Activated CD4-positive, alpha-beta T cell treated with anti-CD3 and anti-CD28 coated beads, Interleukin-2, amount 50 U/mL, for 1 hour (primary cell): ENCODE measurements at places on chromosomes 12 and 14.

DNA sequence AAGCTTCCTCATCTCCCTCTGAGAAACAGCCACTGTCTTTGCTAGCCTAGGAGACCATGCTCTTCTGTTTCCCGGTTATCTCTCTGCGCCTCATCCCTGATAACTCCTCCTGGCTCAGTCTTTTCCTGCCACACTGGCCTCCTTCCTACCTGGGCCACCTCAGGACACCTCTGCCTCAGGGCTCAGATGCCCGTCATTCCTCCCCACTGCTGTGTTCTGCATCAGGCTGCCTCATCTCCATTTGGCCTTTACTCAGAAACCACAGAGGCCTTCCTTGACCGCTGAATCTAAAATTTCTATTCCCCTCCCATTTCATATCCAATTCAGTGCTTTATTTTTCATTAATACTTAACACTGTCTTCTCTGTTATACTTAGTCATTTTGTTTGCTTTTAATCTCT lies 311.0 kb upstream of the RGS6 start:
- no peak for DNase-seq

DNA sequence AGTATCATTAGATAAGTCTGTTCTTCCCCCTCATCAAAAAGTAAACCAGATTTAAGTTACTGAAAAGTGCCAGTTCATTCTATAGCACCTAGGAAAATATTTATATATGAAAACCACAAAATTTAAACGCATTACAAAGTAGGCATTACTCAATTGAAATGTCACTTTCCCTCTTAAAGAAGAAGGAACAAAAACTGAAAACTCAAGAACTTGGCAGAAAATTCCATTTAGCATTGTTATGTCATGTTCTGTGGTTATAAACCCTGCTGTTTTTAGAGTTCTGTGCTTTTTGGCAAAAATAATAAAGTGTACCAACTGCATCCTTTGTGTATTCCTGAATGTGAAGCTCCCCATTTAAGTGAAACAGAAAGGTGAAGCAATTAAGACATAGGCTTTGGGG lies 3.6 kb downstream of the FGD4 start:
- no peak for DNase-seq

GRCh38 chr12:121637231-121637914 lies 11.0 kb downstream of the ORAI1 start:
- DNase-seq, result peak; percentile 27

DNA sequence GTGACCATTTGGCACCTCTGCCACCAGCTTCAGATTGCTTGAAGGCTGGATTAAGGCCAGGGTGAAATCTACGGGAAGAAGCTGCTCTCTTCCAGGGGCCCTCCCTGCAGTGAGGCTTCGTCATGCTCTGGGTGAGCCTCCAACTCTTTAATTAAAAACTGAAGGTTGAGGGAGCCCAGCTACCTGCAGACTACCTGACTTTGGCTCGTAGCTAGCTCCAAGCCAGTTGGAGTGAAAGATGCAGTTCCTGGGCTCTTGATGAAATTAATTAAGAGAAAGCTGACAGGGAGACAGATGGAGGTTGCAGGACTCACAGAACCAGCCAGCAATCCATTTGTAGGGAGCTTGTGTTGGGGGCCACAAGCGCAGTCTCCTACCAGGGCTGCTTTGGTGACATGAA lies 168.5 kb upstream of the SFSWAP start:
- DNase-seq, result no peak

DNA sequence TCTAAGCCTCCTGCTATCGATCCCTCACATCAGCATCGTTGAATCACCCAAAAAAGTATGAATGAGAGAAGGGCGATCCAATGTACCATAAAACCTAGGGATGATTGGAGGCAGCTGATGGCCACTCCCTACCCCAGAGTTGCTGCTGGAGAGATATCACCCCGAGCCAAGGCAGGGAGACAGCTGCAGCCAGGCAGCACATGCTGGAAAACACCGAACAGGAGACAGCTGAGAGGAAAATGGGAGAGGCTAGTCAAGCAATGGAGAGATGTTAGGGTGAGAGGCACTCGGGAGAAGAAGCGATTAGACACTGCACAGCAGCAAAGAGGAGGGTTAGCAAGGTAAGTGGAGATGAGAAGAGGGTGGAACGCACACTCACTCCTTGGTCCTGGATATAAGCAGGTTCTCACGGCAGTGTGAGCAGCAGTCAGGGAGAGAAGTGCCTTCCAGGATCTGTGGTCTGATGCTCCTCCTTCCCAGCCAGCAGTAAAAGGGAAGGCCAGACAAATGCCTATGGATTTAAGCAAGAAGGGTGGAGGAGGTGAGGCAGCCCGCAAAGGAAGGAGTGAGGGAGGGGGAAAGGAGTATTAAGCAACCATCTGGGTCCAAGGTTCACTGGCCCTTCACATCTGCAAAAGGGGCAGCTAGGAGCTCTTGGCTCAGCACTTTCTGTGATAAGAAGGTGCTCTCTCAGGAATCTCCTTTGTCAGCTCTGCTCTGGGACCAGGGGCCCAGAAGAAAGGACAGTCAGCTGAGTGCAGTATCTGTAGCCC lies at the start of gene SLC7A7:
SLC7A7 (minus strand) TSS at position 495 of the 773 bp plus-strand sequence. CDS start 2,037 bp downstream, outside the sequence.
- no peak for DNase-seq

- DNase-seq, result no peak
Measured at GRCh38 chr14:85534458-85535293, 4.7 kb downstream of the FLRT2 start.

DNA sequence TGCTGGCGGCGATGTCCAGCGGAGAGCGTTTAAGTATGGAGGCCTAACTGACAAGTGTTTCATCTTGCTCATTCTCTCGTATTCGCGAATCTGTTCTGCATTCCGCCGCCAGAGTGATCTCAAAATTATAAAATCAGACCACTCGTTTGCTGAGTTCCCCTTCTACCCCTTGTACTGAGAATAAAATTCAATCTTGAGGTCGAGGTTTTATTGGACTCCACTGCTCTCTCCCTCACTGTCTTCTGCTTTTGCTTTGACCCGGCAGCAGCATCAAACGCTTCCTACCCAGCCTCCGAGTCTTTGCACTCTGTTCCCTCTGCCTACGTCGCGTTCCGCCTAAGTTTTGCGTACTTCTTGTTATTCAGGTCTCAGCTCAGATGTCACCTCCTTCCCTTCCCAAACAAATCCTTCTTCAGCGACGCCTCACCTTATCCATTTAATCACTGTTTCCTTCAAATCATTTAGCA lies 462 bp downstream of the KNTC1 start:
- DNase-seq, result peak; percentile 23

DNA sequence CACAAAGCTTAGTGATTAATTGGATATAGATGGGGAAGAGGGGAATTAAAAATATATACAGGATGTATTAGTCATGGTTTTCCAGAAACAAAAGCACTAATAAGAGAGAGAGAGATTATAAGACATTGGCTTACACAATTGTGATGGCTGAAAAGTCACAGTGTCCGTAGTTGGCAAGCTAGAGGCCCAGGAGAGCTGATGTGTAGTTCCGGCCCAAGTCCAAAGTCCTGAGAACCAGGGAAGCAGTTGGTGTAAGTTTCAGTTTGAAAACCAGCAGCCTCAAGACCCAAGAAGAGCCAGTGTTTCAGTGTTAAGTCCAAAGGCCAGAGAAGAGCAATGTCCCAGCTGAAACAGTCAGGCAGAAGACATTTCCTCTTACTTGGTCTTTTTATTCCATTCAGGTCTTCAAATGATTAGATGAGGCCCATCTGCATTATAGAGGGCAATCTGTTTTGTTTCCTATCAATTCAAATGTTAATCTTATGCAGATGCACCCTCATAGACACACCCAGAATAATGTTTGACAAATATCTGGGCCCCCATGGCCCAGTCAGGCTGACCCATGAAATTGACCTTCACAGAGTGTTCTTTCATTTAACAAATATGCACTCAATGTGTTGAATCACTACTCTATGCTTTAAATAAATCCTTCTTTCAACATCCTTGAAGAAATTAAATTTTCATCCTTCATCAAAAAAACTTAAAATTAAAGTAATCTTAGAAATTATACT lies 67.2 kb upstream of the DIO2 start:
- no peak for DNase-seq

DNA sequence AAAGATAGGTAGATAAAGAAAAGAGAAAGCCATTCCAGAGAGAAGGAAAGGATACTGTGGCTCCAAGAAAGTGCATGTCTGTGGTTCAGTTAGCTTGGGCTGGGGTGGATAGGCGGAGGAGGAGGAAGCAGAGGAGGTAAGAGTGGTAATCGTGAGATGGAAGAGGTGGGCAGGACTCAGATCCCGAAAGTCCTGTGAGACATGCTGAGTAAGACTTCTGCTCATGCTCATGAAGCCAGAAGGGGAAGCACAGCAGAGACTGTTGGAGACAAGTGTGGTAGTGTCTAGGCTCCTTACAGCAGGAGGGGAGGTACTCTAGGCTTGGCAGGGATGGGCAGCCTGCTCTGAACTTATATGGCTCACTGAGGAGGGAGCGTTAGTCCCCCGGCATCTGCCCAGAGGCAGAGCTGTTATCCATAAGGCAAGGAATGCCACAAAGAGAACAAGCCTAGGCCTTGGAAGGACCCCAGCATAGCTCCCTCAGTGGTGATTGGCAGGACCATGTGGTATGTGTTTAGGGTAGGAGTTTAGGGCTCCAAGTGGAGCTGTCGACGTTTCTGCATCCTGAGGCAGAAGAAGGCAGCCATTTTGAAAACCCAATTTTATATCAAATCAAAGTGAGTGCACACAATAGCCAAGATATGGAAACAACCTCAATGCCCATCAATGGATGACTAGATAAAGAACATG lies 135.3 kb downstream of the SMOC1 start:
- no peak for DNase-seq

GRCh38 chr14:63854330-63854729 lies 1.5 kb downstream of the SYNE2 start:
- DNase-seq, result no peak

- no peak for DNase-seq
Measured at GRCh38 chr12:129103231-129103630, 250.0 kb downstream of the GLT1D1 start.

DNA sequence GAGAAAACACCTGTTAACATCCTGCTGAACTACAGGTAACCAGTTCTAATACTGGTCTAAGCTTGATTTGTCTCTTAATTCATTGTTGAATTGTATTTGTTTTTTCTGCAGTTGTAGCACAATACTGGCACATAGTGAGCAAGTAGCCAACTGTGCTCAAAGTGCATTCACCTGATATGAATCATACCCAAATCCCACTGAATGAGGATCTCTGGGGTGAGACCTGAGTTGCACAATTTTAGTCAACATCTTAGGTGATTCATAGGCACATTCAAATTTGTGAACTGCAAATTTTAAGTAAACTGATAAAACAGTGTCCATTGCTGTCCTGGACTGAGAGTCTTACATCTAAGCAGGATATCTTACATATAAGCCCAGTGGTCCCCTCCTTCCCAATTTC lies 12.8 kb downstream of the KCNC2 start:
- no peak for DNase-seq

DNA sequence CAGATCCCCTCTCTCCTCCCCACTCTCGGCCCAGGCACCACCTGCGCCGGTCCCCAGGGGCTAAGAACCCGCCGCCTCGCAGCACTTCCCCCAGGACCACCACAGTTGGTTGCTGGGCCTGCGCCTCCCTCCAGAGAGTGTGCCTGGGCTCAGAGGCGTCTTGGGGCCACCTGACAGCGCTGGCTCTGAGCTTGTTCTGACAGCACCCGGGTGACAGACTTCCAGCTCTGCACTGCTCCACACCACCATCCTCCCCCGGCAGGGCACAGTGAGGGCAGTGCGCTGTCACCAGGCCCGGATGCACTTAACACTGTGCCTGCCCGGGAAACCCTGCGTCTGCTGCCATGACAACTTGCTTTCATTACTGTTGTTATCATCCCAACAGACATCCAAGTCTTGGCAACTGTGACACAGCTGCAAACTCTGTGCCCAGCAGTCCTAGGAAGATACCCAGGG lies 6.6 kb downstream of the BRF1 start:
- peak; percentile 68 for DNase-seq

DNA sequence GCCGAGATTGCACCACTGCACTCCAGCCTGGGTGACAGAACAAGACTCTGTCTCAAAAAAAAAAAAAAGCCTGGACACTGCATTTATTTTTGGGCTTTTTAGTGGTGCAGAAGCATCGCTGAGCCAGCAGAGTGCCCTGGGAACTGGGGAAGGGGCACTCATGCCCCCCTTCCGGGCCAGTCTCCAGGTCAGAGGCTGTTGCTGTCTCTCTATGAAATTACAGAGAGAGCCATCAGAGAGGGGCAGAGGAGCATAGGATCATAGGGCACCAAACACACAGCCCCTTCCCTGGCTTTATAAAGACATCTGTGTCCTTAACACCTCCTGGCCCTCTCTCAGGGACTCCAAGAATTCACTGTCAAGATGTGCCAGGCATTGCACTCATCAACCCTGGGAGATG lies 195.8 kb downstream of the CALM1 start:
- DNase-seq, result no peak

GRCh38 chr12:58463051-58463450 lies 457.3 kb downstream of the LRIG3 start:
- DNase-seq, result no peak

GRCh38 chr12:113917393-113917792 lies 48.7 kb downstream of the RBM19 start:
- no peak for DNase-seq

DNA sequence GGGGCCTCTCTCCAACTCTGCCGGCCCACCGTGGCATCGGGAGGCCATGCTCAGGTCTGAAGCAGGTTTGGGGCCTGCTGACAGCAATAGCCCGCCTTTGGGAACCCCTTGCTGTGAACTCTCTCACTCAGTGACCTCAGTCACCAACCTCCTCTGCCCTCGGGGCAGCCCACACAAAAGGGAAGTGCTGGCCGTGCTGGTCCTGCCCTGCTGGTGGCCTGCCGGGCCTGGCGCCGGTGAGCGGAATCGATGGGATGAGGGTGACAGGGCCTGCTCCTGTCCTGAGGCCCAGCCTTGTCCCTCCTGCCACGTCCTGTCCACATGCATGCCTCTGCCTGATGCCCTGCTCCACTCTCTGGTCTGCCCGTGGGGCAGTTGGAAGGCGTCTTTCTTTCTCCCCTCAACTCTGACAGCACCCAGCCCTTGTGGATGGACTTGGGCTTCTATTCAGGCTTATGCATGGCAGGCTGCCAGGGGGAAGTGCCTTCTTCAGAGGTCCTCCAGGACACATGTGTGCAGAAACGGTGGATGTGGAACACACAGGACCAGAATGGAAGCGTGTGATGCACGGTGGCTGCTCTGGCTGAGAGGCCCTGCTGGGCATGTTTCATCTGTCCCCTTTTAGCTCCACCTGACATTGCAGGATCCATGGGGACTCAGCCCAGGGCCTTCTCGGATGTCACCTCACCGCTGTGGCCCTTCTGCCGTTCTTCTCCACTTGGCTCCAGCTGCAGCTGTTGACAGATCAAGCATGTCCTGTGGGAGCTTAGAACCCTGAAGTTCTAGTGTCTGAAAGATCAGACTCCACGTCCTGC lies 31.9 kb downstream of the IL31 start:
- no peak for DNase-seq
